ENCODE measurements at places on chromosomes 7 and 10.

- DNase-seq: no peak
Measured at GRCh38 chr7:105677817-105678573, 96.7 kb upstream of the EFCAB10 start.

DNA sequence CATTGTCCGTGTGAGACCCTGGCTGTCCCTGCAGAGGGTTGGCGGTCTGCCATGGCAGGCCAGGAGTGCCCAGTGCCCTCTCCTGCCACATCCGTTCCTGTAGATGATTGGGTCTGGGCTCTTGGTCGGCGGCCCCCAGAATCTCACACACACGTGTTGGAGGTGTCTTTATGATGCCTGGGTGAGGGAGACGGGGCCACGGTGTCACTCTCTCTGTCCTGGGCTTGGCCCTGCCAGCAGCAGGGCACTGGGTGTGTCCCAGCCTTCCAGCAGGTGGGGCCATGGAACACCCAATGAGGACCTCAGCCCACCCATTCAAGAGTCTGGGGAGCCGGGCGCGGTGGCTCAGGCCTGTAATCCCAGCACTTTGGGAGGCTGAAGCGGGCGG is 30.2 kb downstream of the UNC5B start:
- no peak for DNase-seq

DNA sequence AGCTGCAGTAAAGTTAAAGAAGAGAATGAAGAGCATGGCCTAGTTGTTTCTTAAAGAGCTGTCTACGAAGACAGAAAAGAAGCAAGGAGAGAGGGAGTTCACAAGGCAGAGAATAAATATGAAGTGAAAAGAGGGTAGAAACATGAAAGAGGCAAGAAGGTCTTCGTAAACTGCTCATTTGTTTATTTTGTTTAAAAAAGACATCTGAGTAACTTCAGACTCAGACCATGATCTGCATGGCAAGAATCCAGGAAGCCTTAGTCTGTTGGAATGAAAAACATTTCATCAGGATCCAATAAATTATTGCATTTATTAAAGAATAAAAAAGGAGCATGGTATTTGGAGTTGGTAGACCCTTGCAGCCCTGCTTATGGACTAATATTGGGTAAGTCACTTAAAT is 151.1 kb downstream of the SEM1 start:
- no peak for DNase-seq

DNA sequence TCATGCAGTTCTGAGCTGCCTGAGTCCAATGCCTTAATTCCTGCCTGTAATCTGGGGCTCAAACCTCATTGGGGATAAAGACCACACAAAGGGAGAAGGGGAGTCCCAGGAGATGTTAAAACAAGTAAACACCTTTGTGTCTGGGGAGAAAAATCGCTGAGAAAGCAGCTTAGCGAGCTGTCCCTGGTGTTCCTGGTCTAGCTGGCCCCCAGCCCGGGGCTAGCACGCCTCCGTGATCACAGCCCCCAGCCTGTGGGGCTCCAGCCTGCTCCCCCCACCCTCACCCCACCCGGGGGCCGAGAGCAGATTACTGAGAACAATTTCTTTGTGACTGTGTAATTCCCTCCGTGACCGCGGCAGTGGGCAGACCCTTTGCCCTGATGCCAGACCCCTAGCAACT is 24.8 kb downstream of the DPCD start:
- no peak for DNase-seq

DNA sequence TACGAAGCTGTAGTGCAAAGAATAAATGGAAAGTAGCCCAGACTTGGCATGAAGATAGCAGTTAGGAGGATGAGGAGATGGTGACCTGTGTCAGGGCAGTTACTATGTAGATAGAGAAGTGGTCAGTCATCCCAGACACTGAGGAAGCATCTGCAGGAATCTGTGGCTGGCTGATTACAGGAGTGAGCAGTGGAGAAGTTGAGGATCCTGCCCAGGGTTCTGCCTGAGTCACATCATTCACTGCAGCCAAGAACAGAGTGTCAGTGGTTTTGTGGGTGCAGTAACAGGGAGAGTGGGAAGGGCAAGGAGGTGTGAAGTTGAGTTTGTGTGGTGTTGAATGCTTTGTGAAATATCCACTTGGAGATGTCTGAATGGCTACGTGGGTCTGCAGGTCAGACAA is 676.4 kb upstream of the NRP1 start:
- peak; percentile 44 for DNase-seq

DNA sequence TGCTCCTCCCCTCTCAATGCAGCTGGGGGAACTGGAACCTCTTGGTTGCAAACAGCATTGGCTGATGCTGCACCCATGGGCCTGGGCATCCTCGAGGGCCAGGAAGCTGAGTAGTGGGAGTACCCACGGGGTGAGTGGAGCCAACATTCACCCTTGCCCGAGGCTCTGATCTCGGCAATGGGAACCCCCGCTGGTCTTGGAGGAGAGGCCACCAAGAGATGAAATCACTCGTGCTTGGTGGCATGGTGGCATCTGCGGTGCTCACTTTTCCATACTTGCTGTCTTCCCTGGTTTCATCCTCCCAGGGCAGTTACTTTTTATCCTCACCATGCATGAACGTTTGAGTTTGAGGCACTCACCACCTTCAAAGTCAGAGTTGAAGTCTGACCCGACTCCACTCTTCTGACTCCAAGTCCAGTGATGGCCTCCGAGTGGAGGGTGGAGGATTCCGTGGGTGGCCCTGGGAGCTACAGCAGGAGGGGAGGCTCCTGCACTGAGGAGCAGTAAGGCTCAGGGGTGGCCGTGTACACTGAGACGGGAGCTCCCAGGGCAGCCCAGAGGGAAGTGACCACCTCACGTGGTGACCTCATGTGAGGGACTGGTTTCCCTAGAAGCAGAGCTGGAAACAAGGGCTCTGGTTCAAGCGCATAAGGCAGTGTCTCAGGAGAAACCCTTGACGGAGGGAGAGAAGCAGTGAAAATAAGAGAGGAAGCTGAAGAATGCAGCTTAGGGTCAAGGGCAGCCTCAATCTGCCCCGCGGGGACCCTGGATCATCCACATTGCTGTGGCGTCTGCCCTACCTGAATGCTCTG is 349.1 kb downstream of the TCERG1L start:
- DNase-seq: no peak

- no peak for DNase-seq
Measured at GRCh38 chr10:6311700-6312330, 109.1 kb downstream of the PFKFB3 start.

- DNase-seq: no peak
Measured at GRCh38 chr7:90005836-90006235, 148.4 kb upstream of the STEAP1 start.

- no peak for DNase-seq
Measured at GRCh38 chr10:6045878-6046772, 16.0 kb downstream of the IL2RA start.

DNA sequence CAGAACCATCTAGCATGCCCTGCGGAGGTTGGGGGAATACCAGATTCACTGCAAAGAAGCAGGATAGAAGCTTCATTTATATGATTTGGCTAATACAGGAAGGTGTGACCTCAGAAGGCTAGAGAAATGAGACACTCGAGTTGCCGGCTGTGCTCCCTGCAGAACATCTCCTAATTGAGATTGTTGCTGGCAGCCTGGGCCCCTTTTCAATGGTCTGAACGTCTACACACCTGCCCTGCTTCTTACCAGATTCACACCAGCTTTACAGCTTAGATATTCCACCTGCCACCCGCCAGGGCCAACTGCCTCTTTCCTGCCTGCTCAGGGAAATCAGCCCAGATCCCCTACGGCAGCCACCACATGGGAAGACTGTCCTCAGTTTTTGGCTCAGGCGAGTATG is 475.3 kb upstream of the AUTS2 start:
- no peak for DNase-seq

DNA sequence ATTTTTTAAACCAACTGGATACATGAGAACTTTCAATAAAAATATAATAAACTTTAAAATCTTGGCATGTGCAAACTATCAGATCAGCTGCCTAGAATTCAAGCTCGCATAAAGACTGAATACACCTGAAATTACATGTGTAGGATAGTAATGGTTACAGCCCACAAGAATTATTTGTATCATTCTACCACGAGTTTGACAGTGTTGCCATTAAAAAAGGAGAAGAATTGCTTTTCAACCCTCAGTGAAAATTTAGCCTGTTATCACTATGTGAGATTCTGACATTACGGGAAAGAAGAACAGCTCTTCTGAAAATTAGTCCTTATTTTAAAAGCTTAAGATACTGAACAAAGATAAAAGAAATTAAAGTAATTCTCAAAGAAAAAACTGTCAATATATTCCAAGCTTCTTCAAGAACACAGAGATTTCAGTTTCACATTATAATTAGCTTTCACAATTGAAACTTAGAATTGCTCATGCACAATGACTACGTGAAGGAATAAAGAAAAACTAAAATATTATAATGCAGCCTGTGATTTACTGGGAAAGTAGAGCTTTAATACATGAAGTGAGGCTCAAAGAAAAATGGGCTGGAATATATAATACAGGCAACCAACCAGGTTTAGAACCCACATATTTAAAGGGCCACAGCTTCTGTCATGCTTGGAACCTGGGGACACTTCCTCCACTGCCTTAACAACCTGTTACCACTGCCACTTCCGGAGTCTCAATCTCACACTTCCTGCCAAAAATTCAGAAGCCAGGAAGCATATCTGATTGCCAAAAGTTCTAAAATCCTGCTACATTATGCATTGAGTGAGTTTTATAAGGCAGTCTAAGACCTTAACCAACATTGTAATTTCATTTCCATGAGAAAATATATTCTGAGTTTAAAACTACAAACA is 23.2 kb downstream of the TPK1 start:
- no peak for DNase-seq

GRCh38 chr7:108415821-108416536 is 40.3 kb downstream of the NRCAM start:
- DNase-seq: peak; percentile 59

Data from foreskin fibroblast (primary cell).